IPS DF 6.9 (cell line): ENCODE measurements at places on chromosomes 4 and X.

- DNase-seq: no peak
Measured at GRCh38 chrX:153565996-153566580, 32.9 kb downstream of the CCNQ start.

GRCh38 chr4:2790583-2791517 lies 2.0 kb upstream of the SH3BP2 start:
- no peak for DNase-seq

GRCh38 chrX:79933938-79934337 lies 80.6 kb upstream of the TBX22 start:
- DNase-seq: no peak

DNA sequence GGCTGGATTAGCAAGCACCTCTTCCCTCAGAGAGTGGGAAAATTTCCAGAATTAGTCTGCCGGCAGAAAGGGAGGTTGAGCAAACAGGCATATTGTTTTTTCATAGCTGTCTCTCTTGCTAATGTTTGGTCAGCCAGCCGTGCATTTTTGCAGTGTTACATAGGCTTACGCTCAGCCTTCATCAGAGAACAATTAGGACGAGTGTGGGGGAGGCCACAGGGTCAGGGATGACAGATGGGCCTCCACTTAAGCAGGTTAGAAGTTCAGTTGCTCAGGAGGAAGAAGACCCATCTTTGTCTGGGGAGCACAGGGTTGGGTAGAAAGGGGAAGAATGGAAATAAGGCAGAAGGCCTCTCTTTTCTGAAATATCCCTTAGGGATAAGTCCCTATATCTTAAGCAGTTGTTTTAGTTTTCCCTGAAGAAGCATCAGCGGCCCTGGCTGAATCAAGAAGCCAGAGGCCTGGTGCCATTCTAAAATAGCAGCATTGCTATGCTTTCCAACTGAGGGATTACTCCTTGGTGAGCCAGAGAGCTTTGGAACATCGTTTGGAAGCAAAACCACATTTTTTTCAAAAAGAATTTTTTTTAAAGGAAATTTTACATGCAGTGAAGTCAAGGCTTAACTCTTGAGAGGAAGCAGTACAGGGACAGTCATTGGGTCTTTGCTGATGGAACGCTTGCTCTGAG lies 118.8 kb downstream of the SMIM20 start:
- no peak for DNase-seq

DNA sequence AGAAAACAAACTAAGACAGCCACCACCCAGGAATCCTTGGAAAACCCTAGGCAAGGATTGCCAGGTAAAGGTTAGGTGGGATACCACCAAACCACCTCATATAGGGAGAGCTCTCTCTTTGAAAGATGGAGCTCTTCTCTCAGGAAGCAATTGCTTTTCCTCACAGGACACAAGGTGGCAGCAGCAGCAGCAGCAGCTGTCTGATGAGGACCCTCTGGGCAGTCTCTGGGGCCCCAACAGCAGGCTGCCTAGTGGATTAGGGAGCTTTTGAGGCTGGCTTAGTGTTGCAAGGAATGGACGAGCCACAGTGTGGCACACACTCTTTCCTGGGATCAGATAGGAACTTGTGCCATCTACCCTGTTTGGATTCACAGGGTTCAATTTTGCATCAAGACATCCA lies 41.4 kb upstream of the CHRDL1 start:
- DNase-seq: no peak

DNA sequence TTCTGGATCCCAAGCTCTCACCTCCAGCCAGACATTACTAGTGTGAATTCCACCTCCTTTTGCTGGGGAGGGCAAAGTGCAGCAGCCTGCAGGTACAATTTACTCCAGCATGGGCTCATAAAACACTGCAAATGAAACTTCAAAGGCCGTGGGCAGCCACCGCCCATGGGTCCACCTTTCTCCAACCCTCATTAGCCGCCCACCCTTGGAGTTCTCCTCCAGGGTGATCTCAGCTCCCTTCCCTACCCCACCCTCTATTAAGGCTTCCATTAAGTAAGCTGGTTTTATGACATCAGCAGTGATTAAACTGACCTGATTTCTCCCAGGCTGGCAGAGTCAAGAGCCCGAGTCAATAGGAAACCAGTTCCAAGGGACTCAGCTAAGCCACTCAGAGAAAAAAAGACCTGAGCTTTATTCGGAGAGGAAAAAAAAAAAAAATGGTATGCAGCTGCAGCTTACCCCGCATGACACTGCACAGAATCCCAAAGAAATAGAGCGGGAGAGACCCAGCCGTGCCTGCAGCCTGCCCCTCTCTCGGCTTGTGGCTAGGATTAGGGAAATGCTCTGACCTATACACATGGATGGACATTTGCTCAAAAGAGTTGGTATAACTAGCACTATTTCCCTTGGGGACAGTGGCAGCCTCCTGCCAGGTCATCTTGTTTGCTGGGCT lies 319.6 kb downstream of the PTTG2 start:
- DNase-seq: no peak

DNA sequence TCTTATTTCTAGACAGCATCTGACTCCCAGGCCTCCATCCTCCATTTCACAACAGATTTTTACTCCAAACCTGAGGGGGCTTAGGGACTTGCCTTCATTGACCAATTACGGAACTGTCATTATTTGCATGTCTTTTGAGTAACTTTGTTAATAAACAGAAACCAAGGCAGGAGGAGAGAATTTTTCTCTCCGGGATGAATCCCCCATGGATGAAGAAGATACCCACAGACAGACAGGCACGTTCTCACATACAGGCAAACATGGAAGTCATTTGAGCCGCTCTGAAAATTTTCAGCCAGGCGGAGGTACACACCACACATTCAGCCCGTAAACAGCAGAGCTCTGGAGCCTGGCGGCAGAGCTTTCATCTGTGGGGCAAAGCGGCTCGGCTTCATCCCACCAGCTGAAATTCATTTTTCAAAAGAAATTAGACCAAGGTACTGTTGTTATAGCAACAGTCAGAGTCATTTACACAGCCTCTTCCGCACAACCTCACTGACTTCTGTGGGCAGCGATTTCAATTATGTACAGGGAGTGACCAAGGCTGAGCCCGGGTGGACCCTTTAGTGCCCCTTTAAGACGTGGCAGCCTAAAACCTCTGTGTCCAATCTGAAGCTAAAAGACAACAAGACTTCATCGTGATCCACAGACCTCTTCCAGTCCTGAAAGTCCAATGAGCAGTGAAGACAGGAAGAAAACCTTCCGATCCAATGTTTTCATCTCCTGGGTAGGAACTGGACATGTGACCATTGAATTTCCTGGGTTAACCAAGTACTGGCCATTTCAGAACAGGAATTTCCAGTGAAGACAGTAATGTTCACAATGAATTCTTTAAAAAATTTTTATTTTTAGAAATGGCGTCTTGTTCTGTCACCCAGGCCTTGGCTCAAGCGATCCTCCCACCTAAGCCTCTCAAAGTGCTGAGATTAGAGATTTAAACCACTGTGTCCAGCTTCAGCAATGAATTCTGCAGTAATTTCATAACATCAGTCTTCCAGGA lies 237.0 kb downstream of the MGST2 start:
- no peak for DNase-seq

GRCh38 chr4:157550028-157550427 lies 329.5 kb downstream of the GRIA2 start:
- DNase-seq: no peak

GRCh38 chrX:68086709-68087108 lies 346.6 kb downstream of the OPHN1 start:
- no peak for DNase-seq

GRCh38 chrX:42714981-42715700 lies 62.8 kb downstream of the PPP1R2C start:
- peak; percentile 16 for DNase-seq

DNA sequence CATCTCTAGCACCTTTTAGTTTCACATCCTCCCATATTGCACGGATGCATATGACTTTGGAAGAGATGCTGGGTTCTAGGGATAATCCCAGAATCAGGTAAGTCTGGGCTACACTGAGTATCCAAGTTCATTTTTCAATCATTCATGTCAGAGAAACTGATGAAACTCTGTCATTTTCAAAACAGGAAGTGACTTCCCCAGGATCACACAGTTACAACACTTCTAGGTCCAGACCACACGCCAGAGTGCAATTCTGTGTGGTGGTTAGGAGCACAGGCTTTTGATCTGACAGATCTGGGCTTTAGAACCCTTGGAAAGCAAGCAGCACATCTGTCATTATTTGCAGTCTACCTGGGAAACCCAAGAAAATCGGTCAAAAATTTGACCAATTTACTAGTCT lies 52.1 kb upstream of the CDKN2AIP start:
- no peak for DNase-seq

DNA sequence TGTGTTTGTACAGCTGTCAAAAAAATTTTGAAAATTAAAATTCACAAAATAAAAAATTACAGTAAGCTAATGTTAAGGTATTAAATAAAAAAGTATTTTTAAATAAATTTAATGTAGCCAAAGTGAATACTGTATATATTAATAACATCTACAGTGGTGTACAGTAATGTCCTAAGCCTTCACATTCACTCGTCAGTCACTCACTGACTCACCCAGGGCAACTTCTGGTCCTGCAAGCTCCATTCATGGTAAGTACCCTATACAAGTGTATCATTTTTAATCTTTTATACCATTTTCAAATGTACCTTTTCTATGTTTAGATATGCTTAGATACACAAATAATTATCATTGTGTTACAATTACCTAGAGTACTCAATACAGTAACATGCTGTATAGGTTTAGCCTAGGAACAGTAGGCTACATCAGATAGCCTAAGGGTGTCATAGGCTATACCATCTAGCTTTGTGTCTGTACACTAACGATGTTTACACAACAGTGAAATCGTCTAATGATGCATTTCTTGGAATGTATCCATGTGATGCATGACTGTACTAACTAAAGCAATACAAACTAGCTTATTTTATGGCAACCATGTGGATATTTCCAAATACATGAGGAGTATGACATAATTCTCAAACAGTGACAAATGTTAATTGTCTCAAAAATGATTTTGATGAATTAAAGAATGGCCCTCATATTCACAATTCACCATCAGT lies 13.7 kb downstream of the DDX60 start:
- DNase-seq: no peak

- DNase-seq: no peak
Measured at GRCh38 chrX:79162076-79162475, 17.6 kb downstream of the GPR174 start.

DNA sequence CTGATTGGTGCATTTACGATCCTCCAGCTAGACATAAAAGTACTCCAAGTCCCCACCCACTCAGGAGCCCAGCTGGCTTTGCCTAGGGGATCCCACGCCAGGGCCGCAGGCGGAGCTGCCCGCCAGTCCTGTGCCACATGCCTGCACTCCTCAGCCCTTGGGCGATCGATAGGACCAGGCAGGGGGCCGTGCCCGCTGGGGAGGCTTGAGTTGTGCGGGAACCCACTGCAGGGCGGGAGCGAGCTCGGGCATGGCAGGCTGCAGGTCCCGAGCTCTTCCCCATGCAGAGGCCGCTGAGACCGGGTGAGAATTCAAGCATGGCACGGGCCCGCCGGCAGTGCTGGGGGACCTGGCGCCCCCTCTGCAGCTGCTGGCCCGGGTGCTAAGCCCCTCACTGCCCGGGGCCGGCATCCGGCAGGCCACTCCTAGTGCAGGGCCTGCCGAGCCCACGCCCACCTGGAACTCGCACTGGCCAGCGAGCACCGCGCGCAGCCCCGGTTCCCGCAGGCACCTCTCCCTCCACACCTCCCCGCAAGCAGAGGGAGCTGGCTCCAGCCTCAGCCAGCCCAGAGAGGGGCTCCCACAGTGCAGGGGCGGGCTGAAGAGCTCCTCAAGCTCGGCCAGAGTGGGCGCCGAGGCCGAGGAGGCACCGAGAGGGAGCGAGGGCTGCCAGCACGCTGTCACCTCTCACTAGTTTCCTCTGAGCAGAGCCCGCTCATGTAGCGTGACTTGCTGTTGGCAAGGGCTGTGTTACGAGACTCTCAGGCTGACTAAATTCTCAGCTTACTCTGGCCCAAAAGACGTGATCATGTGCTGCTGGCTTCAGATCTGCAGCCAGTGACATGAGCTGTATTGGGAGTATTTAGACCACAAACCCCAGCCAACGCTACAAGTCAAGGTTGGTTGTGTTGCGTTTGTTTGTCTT lies 87.5 kb downstream of the TRAPPC11 start:
- no peak for DNase-seq

DNA sequence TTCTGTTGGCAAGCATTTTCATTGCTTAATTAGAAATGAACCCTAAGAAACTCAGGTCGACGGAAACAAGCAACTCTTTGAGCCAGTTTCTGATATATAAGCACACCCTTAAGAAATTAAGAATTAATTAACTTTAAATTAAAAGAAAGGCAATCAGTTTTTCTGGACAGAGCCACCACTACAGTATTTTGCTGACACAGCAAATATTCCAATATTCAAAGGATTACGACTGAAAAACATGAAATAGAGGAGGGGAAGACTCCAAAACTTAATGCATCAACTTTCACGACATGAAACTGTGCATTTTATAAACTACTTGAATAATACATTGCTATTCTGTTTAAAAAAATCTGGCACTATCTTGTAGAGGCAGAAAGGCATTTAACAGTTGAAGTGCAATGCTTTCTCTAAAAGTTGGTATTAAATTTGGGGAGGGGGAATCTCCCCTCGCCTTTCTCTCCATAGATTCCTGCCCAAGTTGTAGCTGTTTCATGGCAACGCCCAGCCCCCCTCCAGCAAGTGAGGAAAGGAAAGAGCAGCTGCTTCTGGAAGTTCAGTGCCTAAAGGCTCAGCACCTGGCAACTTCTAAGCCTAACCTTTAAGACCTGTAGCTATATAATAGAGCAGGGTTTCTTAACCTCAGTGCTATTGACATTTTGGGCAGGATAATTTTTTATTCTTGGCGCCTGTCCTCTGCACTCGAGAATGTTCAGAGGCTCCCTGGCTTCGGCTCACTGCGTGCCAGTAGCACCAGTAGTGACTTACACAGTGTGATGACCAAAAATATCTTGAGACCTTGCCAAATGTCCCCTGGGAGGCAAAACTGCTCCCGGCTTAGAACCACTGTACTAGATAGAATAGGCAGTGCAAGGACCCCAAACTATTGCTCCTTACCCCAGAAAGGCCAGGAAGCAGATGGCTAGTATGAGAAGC lies 6.7 kb upstream of the ZCCHC18 start:
- no peak for DNase-seq

DNA sequence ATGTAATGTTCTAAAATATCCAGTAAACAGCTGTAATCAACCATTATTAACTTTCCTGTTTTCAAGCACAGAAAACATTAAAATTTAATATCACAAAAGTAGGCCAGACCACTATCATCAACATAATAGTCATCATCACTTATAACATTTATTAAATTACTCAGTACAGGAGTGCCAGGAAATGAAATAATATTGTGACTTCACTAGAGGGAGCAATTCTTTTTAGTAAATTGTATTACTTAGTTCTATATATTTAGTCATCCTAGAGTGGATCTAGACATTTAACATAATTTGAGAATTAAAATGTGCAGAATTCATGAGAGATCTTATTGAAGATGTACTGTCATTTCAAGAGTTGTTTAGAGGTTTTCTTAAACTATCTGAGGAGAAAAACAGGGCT lies 33.6 kb downstream of the PITX2 start:
- DNase-seq: no peak

DNA sequence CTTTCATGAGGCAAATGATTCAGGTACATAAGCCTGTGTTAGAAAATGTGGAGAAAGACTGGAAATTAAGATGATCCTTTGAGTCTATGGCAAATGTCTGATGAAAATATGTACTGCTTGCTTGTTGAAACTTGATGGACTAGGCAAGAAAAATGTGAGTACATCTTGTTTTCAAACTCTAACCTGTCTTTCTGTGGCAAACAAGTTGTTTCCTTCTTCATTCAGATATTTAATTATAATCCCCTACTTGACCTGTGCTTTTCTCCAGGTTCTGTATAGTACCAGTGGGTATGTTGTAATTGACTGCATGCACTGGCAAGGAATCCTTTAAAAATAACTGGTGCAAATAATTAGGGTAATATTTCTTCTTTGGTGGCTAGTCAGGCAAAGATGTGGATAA lies 136.7 kb downstream of the ARHGAP24 start:
- DNase-seq: no peak

GRCh38 chr4:162836773-162837172 lies 329.9 kb downstream of the NAF1 start:
- DNase-seq: no peak
